ENCODE measurements at places on chromosomes 11 and 22. TPM values are rescaled to one million over a fixed set of nuclear protein-coding genes. Genes with fewer than 3 reads are reported as not detected.

Gene TMPRSS5
- 4.2 TPM for total RNA-seq

Gene C11orf52
- 2.7 TPM for total RNA-seq

Gene SMCO4
- 34.3 TPM for total RNA-seq

Gene DRD4
- total RNA-seq: not detected

Gene POLR2L
- 21.7 TPM for total RNA-seq

Gene TMEM191C
- total RNA-seq: 0.85 TPM

Gene SCN4B
- 4.8 TPM for total RNA-seq

Gene ASCL3
- total RNA-seq: not detected
